ENCODE measurements at places on chromosomes 16 and 17.

DNA sequence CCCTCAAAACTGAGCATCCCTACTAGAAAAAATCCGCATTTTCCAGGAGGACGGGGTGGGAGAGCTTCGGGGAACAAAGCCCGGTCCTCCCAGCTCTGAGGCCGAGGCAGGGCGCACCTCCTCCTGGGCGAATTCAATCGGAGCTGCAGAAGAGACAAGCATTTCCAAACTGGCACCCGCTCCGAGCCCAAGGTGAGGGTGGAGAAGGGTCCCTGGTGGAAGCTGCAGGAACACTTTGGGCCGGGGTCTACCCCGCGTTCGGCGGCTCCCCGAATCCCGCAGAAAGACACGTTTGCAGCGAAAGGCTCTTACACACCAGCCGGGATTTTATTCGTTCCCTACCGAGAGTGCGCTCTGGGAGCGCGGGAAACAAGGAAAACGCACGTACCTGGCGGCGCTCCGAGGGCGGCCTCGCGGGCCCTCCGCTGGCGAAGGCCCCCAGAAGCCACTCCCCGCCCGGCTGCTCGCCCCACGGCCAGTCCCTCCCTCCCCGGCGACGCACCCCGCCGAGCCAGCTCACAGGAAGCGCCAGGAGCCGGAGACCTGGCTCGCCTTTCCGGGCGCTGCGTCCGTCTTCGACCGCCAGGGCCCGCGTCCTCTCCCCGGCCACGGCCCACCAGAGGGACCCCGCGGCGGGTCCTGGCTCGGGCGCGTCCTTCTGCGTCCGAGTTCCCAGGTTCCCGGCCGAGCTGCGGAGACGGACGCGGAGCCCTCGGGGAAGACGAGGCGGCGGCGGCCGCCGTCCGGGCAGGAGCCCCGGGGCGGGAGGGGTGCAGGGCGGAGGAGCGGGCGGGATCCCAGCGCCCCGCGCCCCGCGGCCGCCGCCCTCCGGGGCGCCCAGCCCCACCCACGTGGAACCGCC lies 49.8 kb upstream of the BAHCC1 start:
- DNase-seq: no peak

DNA sequence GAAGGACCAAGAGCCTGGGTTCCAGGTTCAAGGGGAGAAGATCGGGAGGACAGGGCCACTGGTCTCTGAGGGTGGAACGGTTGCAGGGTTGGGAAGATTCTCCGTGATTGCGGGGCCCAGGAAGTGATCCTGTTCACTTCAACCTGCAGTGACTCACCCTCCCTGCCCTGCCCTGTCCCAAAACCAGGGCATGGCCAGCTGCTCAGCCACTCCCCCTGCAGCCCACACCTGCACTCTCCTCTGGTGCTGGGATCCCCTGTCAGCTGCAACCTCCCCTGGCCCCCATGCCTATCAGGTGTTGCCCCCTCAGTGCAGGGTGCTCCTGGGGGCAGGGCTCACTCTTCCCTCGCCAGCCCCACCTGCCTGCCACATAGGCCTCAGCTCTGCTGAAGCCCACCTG lies 1.1 kb downstream of the RUNDC3A start:
- DNase-seq: no peak

- peak; percentile 75 for DNase-seq
These were observed 5.3 kb upstream of the EIF4A3 start for GRCh38 chr17:80152081-80152702.

GRCh38 chr17:76382351-76382802 lies 2.0 kb upstream of the SPHK1 start:
- no peak for DNase-seq

DNA sequence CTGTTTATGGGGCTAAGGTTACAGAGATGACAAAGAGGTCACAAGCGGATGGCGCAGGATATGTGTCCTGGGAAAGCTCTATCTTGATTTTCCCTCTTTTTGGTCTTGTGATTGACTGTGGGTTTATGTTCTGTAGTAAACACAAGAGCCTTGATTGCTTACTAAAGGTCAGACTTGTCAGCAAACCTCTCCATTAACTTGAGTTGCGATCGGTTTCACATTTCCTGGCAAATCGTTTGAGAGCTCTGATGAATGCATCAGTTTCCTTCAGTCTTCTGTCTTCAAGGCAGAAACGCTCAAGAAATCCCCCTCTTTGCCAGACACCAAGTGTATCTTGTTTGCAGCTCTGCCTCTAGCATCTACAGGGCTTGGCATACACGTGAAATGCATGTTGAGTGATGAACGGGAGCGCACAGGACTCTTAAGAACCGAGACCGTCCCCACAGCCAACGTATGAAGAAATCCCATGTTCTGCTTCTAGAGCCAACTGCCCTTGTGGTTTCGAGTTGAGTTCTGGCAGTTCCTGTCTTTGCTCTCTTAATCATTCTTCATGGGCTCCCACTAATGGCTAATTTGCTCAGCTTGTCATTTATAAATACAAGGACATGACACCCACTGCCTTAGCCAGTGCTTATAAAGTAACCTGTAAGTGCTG lies 143.3 kb downstream of the PITPNC1 start:
- DNase-seq: no peak

DNA sequence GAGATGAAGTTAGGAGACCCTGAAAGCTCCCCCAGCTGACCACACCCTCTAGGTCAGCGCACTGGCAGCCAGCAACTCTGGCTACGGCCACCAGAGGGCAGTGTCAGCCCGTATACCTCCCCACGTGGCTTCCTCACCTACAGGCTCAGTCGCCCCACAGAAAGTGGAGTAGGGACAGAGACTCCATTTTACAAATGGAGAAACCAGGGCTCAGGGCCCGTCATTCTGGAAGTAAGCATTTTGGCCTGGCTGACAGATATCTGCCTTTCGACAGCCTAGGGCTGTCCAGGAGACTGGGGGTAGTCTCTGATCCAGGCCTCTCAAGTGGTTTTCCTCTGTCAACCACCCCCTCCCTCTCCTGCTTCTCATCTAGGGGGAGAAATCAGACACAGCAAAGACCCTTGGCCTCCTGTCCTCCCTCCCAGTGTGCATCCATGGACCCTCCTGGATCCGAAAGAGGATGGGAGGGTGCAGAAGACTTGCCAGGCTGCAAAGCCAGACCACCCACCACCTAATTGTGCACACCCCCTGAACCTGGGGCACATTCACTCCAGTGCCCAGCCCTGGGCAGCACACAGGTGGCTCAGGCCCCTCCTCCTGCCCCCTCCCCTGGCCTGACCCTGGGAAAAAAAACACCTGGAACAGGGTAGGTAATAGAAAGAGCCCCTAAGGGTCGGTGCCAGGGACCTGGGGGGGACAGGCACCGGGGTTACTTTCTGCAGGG lies 3.8 kb upstream of the HAP1 start:
- peak; percentile 14 for DNase-seq

GRCh38 chr16:67451704-67452435 lies 20.9 kb downstream of the HSD11B2 start:
- DNase-seq: no peak

DNA sequence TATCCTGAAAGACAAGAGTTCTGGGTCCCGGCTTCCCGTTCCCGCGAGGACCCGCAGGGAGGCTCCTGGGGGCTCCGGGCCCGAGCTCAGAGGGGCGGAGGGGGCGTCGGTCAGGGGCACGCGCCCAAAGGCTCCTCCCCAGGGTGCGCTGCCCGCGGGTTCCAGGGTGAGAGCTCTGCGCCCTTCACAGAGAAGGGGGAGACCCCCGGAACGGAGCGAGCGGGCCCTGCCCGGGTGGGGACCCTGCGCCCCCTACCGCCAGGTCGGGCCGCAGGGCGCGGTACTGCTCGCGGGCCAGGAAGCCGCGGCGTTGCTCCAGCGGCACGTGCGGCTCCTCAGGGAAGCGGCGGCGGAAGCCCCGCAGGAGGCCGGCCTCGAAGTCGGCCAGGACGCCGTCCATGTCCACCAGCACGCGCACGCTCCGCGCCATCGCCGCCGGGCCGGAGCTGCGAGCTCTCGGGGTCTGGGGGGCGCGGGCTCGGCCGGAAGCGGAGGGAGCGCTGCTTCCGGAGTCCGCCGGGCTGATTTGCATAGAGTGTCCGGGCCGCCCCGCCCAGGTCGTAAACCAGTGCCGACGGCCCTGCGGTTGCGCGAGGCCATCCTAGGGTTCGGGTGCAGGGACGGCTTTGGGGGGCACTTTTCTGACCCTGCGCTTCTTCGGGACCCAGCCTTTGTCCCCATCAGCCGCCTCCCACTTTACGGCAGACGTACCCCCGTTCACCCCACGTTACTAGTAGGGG lies at the start of gene NT5C:
Gene NT5C, minus strand, starts transcription at position 465 of the 740 bp plus-strand sequence. Its CDS starts 35 bp downstream, at position 430.
- no peak for DNase-seq

- DNase-seq: no peak
These were observed 17.0 kb upstream of the RFFL start for GRCh38 chr17:35080536-35080935.

DNA sequence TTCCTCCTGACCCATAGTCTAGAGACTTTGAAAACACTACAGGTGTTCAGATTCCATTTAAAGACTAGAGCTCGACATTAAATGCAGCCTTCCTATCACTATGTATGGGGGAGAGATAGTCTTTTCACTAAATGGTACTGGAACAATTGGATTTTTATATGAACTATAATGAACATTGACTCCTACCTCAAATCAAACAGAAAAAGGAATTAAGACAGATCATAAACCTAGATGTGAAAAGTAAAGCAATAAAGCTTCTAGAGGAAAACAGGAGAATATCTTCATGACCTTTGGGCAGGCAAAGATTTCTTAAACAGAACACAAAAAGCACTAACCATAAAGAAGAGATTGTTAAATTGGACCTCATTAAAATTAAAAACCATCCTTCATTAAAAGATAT lies 18.8 kb upstream of the NOS2 start:
- no peak for DNase-seq

- DNase-seq: no peak
These were observed 168.6 kb upstream of the PIRT start for GRCh38 chr17:11006530-11006929.

GRCh38 chr16:13397126-13397525 lies 495.7 kb downstream of the SHISA9 start:
- no peak for DNase-seq

- no peak for DNase-seq
These were observed 136.2 kb upstream of the SALL1 start for GRCh38 chr16:51287121-51287755.

- DNase-seq: no peak
These were observed 31.1 kb upstream of the JPH3 start for GRCh38 chr16:87570938-87571867.

DNA sequence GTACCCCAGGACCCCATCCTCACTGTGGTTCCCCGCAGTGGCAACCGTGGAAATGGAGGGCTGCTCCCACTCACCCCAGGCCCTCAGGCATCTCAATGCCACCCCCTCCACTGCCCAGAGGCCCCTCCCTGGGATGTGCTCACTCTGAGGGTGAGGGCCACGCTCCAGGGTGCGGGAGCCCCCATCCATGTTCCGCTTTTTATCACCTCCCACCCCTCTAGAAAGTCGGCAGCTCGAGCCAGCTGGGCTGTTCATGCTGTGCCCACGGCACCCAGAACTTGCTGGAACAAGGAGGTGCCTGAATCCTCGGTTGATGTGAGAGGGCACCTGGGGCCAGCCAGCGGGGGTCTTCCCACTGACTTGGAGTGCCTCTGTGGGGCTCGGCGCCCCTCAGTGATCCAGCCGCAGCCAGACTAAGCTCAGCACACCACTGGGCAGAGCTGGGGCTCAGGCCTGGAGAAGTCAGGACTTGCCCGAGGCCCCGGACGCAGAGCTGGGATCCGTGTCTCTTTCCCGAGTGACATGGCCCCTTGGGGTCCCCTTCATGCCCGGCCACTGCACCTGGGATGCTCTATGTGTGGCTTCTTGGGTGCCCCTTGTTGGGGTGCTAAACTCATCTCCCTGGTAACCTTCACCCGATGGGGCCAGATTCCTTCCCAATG lies 143.1 kb upstream of the GSE1 start:
- DNase-seq: no peak

DNA sequence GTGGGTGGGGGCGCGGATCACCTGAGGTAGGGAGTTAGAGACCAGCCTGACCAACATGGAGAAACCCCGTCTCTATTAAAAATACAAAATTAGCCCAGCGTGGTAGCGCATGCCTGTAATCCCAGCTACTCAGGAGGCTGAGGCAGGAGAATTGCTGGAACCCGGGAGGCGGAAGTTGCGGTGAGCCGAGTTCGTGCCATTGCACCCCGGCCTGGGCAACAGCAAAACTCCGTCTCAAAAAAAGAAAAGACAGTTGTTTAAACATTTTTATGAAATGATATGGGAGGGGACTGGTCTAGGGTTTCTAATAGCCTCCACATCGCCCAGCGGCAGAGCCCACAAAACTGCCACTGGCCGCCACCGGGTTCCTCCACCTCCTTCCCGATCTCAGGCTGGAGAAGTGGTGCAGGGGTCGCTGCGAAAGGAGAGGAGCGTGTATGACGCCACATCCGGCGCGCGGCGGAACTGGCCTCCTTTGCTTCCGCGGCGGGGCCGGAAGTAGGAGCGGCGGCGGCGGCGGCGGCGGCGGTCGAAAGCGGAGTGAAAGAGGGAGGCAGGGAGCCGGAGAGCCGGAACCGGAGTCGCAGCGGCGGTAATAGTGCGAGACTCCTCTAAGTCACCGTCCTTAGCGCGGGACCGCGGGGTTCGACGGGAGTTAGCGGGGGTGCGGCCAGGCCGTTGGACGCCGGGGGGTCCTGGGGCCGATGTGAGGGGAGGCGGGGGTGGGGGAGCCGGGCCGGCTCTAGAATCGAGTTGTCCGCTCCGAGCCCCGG lies at the start of gene PPP4C:
Gene PPP4C, plus strand, starts transcription at position 492 of the 773 bp plus-strand sequence. CDS start 384 bp downstream, outside the sequence.
- DNase-seq: no peak

DNA sequence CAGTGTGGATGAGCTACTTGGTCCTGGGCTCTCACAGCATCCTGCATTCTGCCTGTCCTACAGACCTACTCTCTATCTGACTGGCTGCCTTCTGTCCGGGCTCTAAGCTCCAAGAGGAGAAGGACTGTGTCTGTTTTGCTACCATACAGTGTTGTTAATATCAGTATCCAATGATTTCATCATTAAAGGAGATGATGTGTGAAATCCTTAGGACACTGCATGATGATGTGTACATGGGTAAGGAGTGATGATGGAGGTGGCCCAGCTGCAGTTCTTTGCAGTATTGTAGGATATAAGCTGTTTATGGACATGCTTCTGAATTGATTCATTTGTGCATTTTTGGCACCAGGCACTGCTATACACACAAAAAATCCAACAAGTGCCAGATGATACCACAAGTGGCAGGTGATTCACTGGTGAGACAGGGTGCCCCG lies 536.9 kb upstream of the CDH11 start:
- DNase-seq: peak; percentile 11

DNA sequence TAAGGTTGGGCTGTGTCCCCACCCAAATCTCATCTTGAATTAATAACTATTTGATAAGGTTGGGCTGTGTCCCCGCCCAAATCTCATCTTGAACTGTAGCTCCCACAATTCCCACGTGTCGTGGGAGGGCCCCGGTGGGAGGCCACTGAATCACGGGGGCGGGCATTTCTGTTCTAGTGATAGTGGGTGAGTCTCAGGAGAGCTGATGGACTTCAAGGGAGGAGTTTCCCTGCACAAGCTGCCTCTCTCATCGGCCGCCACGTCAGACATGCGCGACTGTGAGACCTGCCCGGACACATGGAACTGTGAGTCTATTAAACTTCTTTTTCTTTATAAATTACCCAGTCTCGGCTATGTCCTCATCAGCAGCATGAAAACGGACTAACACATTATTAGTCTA lies 44.9 kb upstream of the METRNL start:
- no peak for DNase-seq

GRCh38 chr17:7538891-7539545 lies 9.8 kb upstream of the TNFSF12 start:
- DNase-seq: no peak

- DNase-seq: no peak
These were observed 42.6 kb downstream of the KLHDC4 start for GRCh38 chr16:87723226-87723623.

- DNase-seq: no peak
These were observed 268.1 kb downstream of the HS3ST3A1 start for GRCh38 chr17:13333661-13334060.

Data from BJ (cell line).